ENCODE measurements at places on chromosomes 5 and 9. TPM values are rescaled to one million over a fixed set of nuclear protein-coding genes. Genes with fewer than 3 reads are reported as not detected.

SLIT3 gene
- total RNA-seq, result 15.3 TPM

POU5F2 gene
- total RNA-seq, result not detected

AJM1 gene
- 4.0 TPM for total RNA-seq

IL13 gene
- total RNA-seq, result not detected

CXCL14 gene
- 0.14 TPM for total RNA-seq

SH2D3C gene
- total RNA-seq, result not detected

NUTM2G gene
- not detected for total RNA-seq

PTGS1 gene
- total RNA-seq, result 1.3 TPM

UNC13B gene
- total RNA-seq, result 8.2 TPM

ARSI gene
- 43.8 TPM for total RNA-seq

IL4 gene
- total RNA-seq, result not detected

CTXN3 gene
- not detected for total RNA-seq

TMEM215 gene
- not detected for total RNA-seq

SYK gene
- total RNA-seq, result 0.25 TPM

PNPLA7 gene
- 0.61 TPM for total RNA-seq

ADGRD2 gene
- total RNA-seq, result not detected

IL7R gene
- total RNA-seq, result 0.46 TPM

WDR38 gene
- total RNA-seq, result not detected

INSYN2B gene
- total RNA-seq, result 0.73 TPM

ZNF483 gene
- total RNA-seq, result 0.40 TPM

All from A549 treated with RU486 at 1 μM for 4 hours (cell line).